Cortex of kidney (tissue), 1 donor: ENCODE measurements at places on chromosomes 6 and 20.

DNA sequence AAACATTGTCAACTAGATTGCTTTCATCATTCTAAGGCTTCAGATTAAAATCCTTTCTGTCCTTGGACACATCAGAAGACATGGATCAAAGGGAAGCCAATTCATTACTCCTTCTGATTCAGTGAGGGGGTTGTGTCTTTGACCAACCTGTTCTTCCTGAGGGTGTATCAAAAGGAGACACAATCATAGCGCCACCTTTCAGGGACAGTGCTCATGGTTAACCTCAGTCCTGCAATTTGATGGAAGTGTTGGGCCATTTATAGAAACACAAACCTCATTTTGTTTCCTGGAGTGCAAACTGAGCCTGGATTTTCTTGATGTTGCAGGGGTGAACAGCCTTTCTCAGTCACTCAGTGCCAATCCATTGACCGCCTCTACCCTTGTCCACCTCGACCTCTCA is 163.9 kb upstream of the SCGN start:
- DNase-seq, result no peak

DNA sequence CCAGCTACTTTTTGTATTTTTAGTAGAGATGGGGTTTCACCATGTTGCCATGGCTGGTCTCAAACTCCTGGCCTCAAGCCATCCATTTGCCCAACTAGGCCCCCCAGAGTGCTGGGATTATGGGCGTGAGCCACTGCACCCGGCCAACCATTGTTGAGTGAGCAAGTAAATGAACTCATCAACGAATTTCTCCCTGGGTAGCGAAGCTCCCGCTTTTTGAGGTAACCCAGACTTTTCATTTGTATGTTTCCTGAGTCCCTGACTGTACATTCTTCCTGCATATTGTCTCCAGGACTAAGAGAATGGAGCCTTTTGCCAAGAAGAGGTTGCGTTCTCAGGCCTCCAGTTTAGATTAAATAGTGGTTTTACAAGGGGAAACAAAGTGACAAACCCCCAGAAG is 36.4 kb downstream of the RIPOR3 start:
- DNase-seq, result no peak

DNA sequence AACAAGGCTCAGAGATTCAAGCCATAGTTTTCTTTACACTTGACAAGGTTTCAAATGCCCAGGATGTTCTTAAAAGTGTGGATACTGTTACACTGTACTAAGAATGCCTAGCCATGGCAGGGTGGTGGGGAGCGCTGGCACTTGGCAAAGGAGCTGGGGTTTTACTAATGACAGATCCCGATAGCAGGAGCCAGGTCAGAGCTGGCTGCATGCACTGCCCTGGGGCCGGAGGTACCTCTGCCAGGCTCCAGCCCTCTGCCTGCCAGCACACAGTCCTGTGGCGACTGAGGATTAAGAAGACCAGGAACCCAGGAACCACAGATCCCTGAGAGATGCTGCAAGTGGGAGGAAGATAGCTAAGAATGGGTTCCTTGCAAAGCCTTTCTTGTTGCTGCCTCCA is 260.3 kb downstream of the ALDH8A1 start:
- DNase-seq, result no peak

DNA sequence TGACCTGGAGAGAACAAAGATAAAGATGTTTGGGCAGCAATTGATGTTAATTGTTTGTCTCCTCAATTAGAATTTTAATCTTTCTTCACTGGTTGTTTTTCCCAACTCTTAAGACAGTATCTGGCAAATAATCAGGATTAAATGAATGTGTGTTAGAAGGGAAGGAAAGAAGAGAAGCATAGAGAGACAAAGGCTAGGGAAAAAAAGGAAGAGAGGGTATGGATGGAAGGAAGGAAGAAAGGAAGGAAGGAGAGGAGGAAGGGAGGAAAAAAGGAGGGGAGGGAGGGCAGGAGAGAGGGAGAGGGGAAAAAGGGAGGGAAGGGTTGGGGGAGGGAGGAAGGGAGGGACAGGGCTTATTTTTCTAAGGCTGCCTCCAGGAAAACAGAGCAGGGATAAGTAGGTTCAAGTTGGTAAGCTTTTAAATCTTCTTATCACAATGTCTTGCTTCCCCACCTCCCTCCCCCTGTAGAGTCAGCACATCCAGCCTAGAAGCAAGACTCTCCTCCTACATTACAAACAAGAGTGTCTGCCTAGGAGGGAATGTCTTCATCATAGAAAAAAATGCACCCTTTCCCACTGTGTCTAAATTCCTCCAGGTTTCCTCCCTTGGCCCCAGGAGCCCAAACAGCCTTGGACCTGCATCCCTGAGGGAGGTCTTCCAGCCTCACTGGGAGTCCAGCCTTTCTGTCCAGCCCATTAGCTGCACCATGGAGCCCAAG is 447.8 kb upstream of the JARID2 start:
- no peak for DNase-seq
